Psoas muscle (tissue), 8 donors: ENCODE measurements at places on chromosomes 6 and 20. TPM values are rescaled to one million over a fixed set of nuclear protein-coding genes. Genes with fewer than 3 reads are reported as not detected.
A peak's percentile ranks its signal among the peaks of the same experiment; 100 is the strongest.

Gene PI3
- polyA plus RNA-seq = 0.38 TPM

Gene AK9
- 7.4 TPM for polyA plus RNA-seq

Gene RBM39
- polyA plus RNA-seq = 115 TPM

Gene SIRPB1
- 0.03 TPM for polyA plus RNA-seq

Gene NRSN2
- 1.6 TPM for polyA plus RNA-seq

Gene TTLL9
- polyA plus RNA-seq = not detected

Gene COL9A3
- 0.51 TPM for polyA plus RNA-seq

DNA sequence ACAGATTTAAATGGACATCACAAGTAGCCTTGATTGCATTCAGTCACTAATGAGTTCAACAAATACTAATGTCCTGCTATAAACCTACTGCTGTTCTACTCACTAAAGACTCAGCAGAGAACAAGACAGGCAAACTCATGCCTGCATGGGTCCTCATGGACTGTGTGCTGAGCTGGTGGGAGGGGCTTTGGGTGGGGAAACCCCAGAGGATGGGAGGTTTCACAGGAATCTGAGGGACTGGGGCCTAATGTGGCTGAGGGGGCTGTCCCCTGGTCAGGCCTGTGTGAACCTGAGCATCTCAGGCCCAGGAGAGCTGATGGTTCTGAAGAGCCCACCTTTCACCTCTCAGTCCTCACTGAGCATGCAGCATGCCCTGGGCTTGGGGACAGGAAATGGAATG lies 1.4 kb downstream of the CST8 start:
- DNase-seq = no peak

DNA sequence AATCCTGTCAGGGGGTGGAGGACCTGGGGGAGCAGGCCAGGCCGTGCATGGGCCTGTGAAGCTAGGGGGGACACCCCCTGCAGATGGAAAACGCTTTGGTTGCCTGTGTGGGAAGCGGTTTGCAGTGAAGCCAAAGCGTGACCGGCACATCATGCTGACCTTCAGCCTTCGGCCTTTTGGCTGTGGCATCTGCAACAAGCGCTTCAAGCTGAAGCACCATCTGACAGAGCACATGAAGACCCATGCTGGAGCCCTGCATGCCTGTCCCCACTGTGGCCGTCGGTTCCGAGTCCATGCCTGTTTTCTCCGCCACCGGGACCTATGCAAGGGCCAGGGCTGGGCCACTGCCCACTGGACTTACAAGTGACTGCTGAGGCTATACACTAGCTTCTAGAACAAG lies 1.8 kb downstream of the ZBTB9 start:
- no peak for DNase-seq

DNA sequence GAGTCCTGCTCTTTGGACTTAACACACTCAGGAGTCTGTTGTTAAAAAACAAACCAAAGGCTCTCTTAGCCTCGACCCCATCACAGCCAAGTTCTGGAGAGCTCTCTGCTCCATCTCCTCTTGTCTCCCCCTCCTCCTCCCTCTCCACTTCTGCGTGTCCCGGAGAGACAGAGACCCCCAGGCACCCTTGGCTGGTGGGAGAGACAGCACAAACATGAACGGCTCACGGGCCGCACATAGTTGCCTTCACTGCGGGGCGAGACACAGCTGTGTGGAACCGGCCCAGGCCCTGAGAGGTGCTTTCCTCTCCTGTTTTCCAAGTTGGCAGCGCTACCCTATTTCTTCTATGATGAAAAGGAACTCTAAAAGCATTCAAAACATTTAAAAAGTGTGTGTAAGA lies 23.3 kb upstream of the MYT1 start:
- no peak for DNase-seq

DNA sequence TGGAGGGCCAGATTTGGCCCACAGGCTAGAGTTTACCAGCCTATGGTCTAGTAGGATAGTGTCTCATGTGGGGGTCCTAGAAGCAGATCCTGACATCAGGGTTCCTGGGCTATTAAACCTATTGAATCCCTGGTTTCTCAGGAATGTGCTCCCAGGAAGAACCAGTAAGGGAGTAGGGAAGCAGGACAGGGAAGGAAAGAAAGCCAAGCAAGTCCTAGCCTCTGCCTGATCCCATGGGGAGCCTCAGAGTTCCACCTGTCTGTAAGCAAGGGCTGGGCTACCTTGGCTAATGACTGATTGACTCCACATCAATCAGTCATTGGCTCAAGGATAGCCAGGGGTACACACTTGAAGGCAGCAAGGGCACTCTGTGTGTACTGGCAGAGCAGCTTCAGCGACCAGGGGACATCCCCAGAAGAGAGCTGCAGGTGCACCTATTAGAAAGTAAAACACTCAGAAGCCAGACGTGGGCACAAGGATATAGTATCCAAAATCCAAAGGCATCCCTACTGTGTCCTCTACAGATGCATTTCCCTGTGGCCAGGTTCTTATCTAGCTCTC lies 309.5 kb downstream of the TSHZ2 start:
- DNase-seq = no peak

DNA sequence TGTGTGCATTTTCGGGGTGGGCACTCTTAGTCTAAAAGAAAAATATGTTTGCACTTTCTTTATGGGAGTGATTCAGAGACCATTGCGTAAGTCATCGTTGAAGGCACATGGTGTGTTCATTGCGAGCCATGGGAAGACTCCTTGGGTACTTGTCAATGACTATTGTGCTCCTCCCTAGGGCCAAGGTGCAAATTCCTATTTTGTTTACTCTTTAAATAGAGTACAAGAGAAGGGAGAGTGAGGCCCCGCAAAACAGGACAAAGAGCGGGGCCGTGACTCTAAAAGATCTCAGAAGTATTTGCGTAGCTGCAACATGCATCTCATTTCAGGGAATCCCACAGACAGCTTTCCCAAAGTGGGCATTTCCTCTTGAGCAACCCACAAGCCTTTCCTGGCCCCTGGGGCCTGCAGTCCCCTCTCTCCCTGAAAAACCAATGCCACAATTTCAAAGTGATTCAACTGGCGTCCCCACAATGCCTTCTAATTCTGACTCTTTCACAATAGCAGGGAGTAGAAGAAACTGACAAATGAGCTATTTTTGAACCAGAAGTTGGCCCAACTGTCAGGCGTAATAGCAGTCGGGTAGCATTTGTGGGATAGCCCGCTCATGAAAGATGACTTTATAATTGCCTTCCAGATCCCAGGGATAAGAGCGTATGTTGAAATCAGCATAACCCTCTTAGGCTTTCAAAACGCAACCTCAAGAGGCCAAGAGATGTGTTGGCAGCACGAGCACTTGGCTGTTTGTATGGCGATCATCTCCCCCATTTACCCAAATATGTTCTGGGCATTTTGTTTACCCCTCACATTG lies 277.9 kb upstream of the BMP2 start:
- no peak for DNase-seq

GRCh38 chr6:22231616-22232015 lies 65.2 kb downstream of the PRL start:
- DNase-seq = no peak

DNA sequence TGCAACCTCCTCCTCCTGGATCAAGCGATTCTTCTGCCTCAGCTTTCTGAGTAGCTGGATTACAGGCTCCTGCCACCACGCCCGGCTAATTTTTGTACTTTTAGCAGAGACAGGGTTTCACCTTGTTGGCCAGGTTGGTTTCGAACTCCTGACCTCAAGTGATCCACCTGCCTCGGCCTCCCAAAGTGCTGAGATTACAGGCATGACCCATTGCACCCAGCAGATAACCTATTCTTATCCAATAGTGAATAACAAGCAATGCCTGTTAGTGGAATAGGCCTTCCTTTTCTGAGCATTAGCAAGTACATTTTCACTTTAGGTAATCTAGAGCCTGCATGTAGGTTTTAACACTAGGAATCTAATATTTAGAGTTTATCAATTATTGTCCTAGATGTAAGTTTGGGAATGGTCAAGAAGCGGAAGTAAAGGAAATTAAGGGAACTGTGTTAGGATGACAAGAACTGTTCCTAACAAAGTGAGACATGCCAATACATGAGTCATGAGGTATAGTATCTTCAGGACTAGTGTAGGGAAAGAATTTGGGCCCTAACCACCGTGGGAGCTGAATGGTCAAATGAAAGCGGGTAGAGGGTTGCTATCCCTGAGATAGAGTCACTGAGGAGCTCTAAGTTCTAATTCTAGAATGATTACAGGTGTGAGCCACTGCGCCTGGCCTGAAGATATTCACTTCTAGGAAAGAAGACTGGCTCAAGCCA lies 15.0 kb downstream of the BLTP3A start:
- no peak for DNase-seq

DNA sequence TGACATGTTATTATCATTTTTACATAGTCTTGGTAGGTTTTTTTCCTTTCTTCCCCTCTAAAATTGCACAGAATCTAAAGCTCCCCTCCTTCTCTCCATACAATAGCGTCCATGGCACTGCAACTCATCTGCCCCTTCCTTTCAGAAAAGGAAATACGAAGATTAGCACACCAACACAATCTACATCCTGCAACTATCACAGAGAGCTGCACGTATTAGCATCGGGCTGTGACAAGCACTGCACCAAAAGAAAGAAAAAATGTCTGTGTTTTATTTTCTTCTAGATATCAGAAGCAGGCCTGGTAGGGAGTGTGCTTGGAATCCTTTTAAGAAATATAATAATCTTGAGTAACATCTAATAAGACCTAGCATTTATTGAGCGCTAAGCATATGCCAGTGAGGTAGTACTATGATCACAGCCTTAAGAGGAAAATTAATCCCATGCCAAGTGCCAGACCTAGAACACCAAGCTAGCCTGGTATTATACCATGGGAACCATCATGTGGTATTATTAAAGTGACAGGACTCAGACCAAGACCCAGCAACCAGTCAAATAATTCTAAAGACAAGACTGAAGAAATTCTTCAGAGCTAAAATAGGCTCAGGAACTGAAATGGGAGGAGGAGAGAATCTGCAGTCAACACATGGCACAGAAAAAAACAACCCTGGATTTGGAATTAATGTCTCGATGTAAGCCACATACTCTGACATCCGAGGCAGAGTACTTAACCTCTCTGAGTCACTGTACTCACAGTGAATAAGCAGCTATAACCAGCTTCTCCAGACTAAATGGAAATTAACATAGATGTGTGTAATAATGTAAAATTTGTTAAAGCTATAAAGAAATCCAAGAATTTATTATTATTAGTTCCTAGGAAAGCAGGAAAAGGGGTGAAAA lies 124.3 kb downstream of the IPCEF1 start:
- no peak for DNase-seq

GRCh38 chr6:32153564-32154513 lies at the start of gene PPT2:
Gene PPT2, plus strand, starts transcription at chr6:32154141. Its CDS starts 454 bp downstream, at chr6:32154595.
- peak; percentile 93 for DNase-seq

DNA sequence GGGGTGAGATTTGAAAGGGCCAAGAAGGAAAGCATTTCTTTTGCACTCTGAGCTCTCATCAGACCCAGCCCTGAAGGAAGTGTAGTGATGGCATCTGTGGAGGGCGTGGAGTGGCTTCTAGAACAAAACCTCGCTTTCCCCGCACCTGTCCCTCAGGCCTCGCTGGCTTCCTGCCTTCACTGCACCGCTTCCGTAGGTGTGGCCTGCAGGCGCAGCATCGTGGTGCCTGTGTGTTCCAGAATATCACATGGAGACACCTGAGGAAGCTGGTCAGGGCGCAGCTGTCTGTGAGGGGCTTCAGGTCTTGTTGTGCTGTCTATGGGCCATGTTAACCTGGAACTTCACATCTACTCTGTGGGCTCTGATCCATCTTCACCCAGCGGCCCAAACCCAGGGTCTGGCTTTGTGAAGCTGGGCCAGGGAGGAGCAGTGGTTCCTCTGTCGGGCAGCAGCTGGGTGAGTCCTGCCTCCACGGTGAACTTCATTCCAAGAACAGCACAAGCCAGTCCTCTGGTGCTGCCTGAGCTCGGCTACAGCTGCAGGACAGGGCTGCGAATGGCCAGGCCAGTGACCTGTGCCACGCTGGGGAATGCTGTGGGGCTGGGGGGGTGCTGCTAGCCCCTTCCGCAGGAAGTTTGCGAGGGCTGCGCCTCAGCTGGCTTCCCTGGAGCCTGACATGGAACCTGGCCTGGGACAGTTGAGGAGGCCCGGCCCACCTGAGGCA lies 40.9 kb downstream of the DSTN start:
- peak; percentile 50 for DNase-seq

DNA sequence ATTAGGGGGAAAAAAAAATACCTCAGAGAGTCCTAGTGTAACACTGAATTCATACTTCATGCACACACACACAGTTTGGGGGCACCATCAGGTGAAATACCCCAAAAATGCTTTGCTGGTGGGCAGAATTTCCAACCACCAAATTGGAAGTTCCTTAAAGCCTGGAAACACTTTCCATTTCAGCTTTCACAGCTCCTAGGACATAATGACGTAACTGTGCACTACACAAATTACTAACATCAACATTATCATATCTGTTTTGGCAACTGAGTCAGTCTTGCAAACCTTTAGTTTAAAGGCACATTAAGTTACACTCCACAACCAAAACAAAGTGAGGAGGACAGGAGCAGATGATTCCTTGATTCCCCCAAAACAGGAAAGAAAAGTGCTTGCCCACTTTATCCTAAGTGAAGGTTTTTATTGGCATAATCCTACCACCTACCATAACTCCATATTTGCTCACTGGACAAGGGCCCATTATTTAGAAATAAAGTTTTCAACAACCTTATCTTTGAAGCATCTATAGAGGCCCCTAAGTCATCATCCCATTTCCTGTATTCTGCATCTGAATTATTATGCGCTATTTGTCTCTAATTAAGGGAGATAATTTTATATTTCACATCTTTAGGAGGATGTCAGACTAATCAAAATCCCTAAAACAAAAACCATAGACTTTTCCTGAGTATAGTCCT lies 3.4 kb downstream of the MBOAT1 start:
- no peak for DNase-seq

GRCh38 chr6:99871641-99872040 lies 122.4 kb downstream of the MCHR2 start:
- no peak for DNase-seq

DNA sequence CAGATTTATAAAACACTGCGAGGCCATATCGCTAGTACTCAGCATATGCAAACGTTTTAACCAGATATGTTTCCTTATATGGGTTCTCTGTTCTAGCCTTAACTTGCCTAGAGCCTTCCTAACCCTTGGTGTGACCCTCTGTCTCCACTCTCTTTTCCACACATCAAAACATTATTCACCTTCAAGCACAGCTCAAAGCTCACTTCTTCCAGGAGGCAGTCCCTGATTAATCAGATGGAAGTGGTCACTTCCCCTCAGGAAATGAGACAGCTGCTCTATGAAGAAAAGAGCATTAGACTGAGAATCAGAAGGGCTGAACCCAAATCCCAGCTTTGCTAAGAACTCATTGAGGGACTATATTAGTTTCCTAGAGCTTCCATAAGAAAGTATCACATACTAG lies 39.8 kb upstream of the SLC17A4 start:
- no peak for DNase-seq

- no peak for DNase-seq
Measured at GRCh38 chr6:35400901-35401311, 51.2 kb upstream of the FANCE start.

- DNase-seq = no peak
Measured at GRCh38 chr6:109466212-109466923, 10.8 kb upstream of the MICAL1 start.
